ENCODE measurements at places on chromosomes 3 and 15.
A peak's percentile ranks its signal among the peaks of the same experiment; 100 is the strongest.

- no peak for DNase-seq
Measured at GRCh38 chr15:51030649-51031316, 63.9 kb downstream of the TNFAIP8L3 start.

DNA sequence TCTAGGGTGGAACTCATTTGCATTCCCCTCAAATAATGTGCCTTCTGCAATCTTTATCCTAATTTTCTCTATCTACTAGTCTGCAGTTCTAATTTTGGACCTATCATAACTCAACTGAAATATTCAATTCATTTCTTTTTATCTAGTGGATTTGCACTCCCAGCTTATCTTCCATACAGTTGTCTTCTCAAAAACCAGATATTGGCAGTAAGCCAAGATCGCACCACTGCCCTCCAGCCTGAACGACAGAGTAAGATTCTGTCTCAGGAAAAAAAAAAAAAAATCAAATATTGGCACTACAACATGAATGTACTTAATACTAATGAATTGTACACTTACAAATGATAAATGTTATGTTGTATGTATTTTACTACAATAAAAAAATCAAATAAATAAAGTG, 18.0 kb upstream of the CHMP2B start:
- no peak for DNase-seq

DNA sequence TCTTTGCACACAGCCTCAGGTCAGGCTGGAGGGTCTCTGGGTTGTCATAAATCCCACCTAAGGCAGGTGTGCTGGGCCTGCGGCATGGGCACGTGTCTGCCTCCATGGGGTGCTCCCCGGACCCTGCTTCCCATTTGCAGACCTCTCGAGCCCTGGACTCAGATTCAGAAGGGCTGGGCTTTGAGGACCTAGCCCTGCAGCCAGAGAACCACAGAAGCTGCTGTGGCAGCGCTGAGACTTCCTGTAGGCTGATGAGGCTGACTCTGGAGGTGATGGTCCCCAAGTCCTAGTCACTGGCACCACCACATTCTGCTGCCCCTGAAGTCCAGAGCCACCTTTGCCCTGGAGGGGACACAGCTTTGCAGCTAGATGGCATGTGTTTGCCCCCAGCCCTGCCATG, 156.4 kb downstream of the LRRC28 start:
- no peak for DNase-seq

GRCh38 chr15:101148166-101148880, 103.5 kb downstream of the CHSY1 start:
- DNase-seq, result no peak

DNA sequence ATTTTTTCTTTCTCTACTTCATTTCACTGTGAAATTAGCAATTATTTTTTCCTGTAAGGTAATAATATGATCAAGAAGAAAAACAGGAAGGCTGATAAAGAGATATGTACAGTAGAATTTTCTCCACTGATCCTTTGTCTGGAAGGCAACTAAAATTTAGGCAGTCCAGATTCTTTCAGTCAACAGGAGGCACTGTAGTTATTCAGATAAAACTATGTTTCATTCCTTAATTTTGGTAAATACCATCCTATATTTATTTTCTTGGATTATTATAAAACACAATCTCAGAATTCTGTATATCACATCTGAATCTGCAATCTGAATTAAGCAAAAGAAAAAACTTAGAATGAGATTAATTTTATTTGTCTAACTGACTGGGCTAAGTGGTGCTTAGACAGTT, 343.2 kb downstream of the LSAMP start:
- no peak for DNase-seq

DNA sequence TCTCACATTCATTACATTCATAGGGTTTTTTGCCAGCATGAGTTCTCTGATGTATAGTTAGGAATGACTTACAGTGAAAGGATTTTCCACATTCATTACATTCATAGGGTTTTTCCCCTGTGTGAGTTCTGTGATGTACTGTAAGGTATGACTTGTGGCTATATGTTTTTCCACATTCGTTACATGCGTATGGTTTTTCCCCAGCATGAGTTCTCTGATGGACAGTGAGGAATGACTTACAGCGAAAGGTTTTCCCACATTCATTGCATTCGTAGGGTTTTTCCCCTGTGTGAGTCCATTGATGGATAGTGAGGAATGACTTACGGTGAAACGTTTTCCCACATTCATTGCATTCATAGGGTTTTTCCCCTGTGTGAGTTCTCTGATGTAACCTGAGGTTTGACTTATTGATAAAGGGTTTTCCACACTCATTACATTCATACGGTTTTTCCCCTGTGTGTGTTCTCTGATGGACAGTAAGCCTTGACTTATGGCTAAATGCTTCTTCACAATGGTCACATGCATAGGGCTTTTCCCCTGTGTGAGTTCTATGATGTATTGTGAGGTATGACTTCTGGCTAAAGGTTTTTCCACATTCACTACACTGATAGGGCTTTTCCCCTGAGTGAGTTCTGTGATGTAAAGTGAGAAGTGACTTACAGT, 47.4 kb downstream of the ZNF717 start:
- peak; percentile 11 for DNase-seq

- no peak for DNase-seq
Measured at GRCh38 chr3:6716420-6716819, 144.5 kb upstream of the GRM7 start.

DNA sequence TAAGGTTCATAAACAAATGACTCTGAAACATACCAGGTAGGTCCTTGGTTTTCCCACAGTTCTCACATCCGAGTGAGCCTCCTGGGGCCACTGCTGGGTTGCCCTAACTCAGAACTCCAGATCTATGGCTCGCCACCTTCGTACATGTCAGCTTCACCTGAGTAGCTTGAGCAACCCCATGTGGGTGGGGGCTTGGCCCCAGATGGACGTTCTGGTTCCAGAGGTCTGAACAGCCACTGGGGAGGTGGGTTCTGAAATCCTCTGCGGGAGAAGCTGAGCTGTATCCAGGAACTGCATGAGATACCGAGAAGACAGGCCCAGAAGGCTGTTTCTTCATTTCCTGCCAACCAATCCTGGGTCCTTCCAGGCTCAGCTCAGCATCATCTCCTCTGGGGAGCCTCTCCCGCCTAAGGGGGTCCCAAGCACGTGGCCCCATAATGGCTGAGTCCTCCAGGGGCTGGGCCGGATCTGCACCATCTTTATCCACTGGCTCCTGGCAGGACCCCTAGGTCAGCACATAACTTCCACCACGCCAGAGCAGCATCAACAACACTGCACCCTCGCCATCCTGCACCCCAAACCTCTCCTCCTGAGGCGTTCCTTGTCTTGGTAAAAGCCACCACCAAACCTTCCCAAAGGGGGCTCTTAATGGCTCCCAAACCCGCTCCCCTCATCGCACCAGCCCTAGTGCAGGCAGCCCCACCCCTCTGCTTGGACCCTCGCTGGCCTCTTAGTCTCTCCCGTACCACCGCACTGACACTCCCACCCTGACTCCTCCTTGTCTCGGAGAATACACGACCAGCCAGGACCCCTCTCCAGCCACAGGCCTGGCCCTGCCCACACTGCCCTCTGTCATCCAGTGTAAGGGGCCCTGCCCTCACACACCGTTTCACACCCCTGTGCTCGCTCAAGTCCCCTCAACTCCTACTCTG, 39.8 kb downstream of the PCSK6 start:
- DNase-seq, result no peak

DNA sequence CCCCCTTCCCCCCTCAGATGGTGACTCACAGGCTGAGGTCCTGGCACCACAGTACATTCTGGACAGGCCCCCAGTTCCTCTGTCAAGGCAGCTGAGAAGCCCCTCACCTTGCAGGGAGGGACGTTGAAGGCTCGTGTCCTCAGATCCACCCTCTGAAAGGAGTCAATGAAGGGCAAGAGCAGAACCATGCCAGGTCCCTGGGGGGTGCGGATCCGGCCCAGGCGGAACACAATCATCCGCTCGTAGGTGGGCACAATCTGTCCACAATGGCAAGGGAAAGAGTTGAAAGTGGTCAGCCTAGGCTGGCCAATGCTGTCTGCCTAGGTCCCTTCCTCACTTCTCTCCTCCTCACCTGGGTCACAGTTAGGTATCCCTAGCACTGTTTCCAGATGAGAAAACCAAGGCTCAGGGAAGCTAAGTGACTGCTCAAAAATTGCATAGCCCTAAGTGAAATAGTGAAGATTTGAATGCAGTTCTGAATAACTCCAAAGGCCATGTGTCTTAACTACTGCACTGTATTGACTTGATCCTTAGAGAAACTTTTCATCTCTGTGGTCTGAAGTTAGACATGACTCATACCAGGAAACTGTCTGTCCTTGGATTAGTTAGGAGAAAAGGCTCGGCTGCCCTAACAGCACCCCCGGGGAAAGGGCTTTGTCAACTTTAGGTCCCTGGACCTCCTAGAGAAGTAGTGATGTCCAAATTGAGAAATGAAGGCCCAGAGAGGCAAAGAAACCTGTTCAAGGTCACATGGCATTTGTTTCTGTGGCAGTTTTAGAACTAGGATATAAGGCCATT, 2.9 kb downstream of the STOML1 start:
- DNase-seq, result peak; percentile 75

DNA sequence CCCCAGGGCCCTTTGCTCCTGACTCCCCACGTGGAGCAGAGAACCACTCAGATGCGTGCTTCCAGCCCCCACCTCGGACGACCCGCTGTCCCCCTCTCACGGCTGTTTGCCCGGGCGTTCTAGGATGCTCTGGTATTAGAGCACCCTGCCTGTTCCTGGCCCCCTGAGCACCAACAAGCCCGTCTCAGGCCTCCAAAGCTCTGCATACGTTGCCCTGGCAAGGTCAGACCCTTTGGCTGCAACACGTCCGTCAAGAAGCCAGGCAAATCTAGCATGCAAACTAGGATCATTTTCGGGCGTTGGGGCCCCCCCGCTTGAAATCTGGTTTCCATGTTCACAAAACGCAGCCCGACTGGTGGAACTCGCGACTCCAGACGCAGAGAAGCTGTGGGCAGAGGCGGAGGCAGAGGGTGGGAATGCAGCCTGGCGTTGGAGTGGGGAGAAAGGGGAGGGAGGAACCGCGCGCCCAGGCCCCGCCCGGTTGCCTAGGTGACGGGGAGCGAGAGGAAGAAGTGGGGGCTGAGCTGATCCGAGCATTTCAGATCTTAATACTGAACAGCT, 86.2 kb upstream of the PIAS1 start:
- DNase-seq, result peak; percentile 48

- DNase-seq, result no peak
Measured at GRCh38 chr15:99118801-99119546, 14.1 kb downstream of the SYNM start.

- no peak for DNase-seq
Measured at GRCh38 chr3:14620512-14620911, 31.1 kb upstream of the CCDC174 start.

- DNase-seq, result no peak
Measured at GRCh38 chr15:55320238-55320550, 1.2 kb downstream of the PIGB start.

- DNase-seq, result no peak
Measured at GRCh38 chr3:88262527-88262926, 112.8 kb downstream of the C3orf38 start.

DNA sequence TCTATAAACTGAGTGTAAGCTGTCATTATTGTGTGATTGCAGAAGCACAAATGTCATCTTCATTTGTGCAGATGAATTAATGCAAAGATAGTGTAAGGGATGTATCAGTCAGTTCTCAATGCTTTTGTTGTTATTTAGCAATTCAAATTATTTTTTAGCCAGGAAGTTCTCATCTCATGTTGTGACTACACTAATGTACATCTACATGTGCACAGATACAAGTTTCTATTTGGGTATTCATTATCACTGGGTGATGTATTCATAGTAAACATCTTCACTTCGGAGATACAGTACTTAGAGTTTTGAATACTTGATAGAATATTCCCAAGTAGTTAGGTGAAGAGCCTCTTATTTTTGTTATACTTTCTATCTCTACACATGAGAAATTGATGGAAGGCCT, 11.1 kb downstream of the EIF2A start:
- no peak for DNase-seq

DNA sequence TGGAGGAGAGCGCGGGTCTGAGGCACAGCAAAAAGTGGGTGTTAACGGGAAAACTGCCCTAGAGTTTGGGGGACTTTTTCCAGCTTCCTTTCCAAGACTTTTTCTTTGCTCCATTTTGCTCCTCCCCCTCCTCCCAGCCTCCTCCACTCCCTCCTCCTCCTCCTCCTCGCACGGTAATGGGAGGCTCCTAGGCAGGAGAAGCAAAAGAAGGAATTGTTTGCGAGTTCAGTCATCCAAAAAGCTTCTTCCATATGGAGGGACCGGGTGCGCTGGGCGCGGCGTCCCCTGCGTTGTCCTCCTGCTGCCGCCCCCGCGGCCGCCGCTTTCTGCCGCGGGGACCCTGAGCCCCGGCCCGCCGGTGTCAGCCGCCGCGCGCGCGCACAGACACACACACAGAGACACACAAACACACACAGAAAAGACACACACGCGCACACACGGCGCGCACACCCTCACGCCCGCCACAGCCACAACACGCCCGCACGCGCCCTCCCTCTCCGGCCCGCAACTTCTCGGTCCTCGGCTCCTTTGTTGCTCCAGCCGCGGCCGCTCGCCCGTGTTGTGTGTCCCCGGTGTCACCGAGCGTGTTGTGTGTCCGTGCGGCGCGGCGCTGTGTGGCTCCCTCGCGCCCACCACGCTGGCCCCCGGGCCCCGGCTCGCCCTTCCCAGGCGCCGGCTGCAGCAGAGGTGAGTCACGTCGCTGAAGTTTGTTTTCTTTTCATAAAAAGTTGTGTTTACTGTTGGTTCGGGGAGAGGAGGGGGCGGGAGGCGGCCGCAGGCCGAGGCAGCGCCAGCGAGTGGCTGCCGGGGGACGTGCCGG, at the start of gene BOC:
Gene BOC, plus strand, starts transcription at position 228 of the 820 bp plus-strand sequence. CDS start 38,246 bp downstream, outside the sequence.
- peak; percentile 17 for DNase-seq

- peak; percentile 61 for DNase-seq
Measured at GRCh38 chr3:119637679-119638477, 22.5 kb downstream of the POPDC2 start.

GRCh38 chr15:39451121-39451688, 129.7 kb upstream of the THBS1 start:
- no peak for DNase-seq

DNA sequence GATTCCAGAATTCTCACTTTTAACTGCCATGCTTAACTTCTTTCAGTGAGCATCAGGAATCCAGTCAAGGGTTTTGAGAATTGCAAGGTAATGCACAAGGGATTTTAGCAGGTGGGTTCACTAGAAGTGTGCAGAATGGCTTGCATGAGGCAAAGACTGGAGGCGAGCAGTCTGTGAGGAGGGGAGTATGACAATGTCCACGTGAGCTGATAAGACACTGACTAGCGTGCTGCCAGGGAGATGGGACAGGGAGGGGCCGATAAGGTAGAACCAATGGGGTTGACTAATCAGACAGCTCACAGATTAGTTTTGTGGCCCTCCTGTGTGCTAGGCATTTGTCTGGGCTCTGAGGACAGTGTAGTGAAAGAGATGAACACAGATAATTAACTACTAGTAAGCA, 102.0 kb upstream of the DAZL start:
- DNase-seq, result no peak

DNA sequence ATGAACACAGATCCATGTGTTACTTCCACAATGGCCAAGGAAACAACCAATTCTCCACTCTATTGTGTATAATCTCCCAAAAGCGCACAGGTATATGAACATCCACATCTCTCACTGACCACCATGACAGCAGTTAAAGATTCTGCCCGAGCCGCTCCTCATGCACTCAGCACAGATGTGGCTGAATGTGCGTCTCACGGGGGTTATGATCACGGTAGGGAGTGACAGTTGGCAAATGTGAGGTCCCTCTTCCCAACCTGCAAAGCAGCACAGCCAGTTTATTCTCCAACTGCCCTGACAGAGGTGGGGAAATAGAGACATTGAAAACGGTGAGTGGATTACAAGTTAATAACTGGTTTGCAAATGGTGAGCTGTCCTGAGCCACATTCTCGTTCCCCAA, 17.6 kb downstream of the FOXP1 start:
- DNase-seq, result no peak

Data from ACHN (cell line).